ENCODE measurements at places on chromosomes 7 and 10.

DNA sequence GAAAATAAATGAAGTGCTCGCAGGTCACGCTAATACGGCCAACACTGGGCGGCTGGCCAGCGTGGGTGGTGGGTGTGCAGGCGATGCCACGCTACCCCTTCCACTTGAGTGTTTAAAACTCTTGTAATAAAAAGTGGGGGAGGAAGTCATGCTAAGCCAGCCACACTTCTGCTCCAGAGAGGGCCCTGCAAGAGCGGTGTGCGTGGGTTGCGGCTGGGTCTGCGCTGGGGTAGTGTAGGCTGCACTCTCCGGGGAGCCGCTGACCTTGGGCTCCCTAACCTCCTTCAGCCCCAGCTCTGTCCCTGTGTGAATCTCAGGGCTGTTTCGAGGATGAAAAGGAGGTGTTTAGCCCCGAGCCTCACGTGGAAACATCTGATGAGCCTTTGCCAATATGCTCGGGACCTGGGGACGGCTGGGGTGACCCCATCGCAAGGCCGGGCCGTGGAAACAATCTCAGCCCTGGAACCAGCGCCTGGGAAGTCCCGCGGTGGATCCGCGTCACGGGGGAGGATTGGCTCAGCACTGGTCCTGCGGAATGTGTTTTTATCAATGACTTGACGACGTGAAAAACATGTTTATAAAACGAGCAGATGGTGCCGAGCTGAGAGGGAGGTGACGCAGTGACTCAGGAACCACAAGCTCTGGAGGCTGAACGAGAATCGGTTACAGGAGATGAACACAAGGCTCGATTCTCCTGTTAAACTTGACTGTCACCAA lies 278.5 kb downstream of the DNAJB6 start:
- DNase-seq: no peak

DNA sequence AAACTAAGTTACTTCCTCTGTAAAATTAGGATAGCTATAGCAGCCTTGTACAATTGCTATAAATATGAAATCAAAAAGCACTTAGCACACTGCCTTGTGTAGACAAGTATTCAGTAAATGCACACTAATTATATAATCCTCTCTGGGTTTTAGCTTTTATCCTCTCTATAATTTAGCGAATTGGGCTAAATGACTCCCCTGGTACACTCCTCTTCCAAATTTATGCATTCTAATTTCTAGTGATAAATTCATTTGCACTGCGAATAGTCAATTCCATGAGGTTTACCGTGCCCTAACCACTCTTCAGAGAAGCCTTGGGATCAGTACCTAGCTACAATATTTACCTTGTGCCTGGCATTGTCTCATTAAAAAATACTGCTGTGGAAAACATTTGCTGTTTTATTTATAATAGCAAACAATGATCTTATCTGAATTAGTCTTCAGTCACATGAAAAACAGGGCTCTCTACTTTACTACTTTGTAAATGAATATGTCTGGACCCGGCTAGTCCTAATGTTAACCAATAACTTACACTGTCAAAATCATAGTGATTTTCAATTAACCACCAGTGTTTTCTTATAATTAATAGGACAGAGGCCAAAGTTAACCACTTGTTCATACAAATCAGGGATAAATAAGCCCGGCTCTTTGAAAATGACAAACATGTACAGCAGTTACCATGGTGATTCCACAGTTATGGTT lies 577.9 kb downstream of the IPMK start:
- no peak for DNase-seq

- no peak for DNase-seq
Observed at GRCh38 chr7:48311464-48312100, 140.3 kb downstream of the ABCA13 start.

GRCh38 chr7:30879139-30880124 lies 32.2 kb upstream of the AQP1 start:
- no peak for DNase-seq
